Cerebellar nuclear complex (tissue), 1 donor: ENCODE measurements at places on chromosomes 1 and 21.

DNA sequence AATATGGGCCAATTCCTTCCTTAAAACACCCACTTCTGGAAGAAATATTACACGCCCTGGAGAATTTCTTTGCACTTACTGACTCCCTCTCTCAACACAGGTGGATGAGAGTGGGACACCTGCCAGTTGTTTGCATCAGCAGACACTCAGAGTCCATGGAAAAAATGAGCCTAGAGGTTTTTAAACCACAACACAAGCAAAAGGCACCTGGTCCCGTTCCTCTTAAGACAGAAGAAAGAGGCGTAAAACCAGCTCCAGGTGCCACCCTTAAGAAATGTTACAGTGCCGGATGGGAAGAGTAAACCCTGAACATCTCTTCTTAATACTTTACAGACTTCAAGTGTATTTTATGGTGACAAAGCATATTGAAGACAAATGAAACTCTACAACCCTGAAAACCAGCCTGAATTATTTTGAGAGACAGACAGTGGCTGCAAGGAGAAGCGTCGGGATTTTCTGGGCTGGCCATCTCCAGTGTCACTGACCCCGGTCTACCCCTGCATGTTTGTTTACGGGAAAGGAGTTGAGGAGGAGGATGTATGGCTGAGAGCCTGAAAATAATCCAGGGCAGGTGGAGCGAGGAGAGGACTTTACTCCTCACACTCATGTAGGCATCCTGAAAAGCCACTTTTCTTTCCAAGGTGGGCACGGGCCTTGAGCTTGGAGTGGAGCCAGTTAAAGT lies 7.8 kb upstream of the RIPK4 start:
- DNase-seq, result no peak

- DNase-seq, result no peak
These were observed 931.6 kb downstream of the NCAM2 start for GRCh38 chr21:21929789-21930188.

DNA sequence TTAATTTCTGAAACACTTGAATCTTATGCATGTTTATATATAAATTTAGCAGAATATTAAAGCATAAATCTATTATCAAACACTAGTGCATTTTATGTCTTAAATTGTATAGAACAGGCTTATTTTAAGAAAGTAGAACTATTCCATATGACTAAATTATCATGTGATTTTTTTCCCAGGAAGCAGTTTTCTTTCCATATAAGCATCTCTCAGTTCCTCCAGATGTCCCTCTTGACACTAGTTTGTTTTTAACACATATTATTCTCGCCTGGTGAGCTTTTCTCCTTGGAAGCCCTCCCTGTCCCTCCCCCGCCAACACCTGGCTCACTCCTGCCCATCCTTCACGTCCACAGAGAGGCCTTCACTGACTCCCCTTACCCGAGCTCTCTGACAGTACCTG lies 48.3 kb upstream of the BCAR3 start:
- no peak for DNase-seq

- DNase-seq, result no peak
These were observed 108.6 kb upstream of the RAB3GAP2 start for GRCh38 chr1:220380885-220381284.

- no peak for DNase-seq
These were observed 26.6 kb downstream of the PDE9A start for GRCh38 chr21:42680058-42680330.

DNA sequence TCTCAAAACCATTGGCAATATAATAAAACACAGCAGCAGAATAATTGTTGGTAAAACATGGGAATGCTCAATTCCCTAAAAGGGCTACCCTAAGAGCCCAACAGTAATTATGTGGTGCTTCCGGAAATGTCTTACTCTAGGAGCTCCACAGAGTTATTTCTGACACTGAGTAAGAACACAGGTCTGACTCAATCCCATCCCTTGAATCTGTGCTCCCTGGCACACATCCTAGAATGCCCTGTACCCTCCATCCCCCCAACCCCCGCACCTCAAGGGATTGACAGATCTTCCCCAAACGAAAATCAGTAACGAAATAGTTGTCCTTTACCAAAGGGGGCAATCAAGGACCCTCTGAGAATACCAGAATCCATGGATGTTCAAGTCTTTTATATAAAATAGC lies 71.9 kb downstream of the SMYD2 start:
- DNase-seq, result no peak

- DNase-seq, result no peak
These were observed 150.3 kb upstream of the SPAG17 start for GRCh38 chr1:118335331-118335732.

GRCh38 chr1:29621826-29622435 lies 385.6 kb downstream of the PTPRU start:
- no peak for DNase-seq

DNA sequence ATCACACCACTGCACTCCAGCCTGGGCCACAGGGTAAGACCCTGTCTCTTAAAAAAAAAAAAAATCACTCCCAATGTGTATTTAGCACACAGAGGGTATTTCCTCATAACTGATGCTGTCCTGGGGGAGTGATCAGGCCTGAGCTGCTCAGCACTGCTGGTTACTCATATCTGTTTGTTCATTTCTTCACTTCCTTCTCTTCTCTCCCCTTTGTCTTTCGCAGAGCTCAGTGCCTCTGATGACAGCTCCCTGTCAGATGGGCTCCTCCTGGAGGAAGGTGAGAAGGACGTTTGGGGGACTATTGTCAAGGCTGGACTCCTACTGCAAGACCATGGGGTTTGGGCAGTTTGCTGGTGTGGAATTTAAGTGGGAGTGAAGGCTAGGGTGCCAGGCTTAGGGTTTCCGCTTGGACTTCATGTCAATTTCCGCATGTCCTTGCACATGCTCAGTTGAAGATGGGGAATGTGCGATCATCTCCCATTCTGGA lies 13.0 kb downstream of the INAVA start:
- DNase-seq, result no peak

DNA sequence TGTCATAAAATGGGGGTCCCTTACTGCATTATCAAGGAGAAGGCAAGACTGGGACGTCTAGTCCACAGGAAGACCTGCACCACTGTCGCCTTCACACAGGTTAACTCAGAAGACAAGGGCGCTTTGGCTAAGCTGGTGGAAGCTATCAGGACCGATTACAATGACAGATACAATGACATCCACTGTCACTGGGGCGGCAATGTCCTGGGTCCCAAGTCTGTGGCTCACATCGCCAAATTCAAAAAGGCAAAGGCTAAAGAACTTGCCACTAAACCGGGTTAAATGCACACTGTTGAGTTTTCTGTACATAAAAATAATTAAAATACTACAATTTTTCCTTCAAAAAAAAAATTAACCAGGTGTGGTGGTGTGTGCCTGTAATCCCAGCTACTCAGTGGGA lies 22.1 kb downstream of the RASSF5 start:
- DNase-seq, result no peak

GRCh38 chr21:34353182-34353581 lies 10.6 kb upstream of the KCNE2 start:
- no peak for DNase-seq

- no peak for DNase-seq
These were observed 89.0 kb downstream of the MACF1 start for GRCh38 chr1:39293375-39294070.

DNA sequence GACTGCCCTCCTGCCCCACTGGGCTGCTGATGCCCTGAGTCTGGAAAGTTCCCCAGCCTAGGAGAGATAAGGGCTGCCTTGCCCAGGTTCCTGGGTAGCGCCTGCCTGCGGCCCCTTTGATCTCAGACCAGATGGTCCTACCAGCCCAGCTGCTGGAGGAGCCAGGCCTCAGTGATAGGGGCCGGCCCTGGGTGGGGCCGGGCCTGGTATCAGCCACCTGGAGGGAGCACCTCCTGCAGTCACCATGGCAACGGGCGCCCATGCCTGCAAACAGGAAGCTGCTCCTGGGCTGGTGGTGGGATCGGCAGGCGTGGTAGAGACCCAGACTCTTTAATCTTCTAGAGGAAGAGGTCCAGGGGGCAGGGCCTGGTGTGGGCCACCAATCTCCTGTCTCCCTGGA lies 119.7 kb upstream of the WNT4 start:
- no peak for DNase-seq

- DNase-seq, result no peak
These were observed 81.8 kb downstream of the LRRC7 start for GRCh38 chr1:69649383-69649990.

DNA sequence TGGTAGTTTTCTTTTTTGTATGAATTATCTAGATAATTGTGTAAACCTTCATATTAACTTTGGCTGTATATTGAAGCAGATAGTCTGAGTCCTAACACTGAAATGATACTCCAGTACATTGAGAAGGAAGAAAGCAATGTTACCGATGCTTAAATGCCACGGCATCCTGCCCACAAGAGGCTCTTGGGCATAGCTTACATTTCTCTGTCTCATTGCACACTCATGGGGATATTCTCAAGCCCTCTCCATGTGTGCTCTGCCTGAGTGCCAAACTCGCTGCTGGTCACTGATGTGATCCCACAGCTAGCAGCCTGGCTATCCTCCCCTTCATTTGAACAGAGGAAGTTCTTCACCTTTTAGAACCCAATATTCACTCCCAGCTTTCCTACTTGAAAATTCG lies 179.4 kb downstream of the TGFB2 start:
- no peak for DNase-seq

- DNase-seq, result no peak
These were observed 14.8 kb upstream of the KIF1B start for GRCh38 chr1:10195570-10195969.

DNA sequence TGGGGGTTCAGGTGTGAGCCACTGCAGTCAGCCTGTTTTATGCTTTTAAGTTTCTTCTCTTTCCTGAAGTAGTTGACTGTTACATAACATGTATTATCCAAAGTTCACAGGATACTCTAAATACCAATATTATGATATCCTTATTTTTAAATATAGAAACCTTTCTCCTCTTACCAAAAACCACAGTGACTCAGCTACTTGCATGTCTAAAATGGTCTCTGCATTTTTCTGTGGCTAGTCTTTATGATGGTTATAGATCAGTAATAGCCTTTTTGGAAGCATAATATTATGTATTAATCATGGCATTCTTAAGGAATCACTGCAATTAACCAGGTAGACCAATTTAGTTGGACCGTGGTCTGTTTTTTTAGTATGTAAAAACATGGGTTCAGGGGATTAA lies 210.8 kb upstream of the CACYBP start:
- no peak for DNase-seq

GRCh38 chr1:9886092-9886742 lies 23.9 kb downstream of the CTNNBIP1 start:
- no peak for DNase-seq

- no peak for DNase-seq
These were observed 44.7 kb downstream of the SKI start for GRCh38 chr1:2272686-2273400.

DNA sequence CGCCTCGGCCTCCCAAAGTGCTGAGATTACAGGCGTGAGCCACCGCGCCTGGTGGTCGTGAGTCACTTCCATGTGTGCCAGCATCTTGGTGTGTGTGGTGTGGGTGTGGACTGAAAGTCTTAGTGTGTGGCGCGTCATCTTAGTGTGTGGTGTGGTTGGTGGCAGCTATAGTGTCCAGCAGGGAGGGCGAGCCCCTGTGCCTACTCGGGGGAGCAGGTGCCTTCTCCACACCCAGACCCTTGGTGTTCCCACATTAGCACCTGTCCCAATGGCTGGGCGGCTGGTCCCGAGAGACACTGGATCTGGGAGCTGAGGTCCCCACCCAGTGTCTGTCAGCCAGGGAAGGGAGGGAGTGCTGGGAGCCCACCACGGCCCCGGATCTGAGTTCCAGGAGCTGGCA lies 2.8 kb downstream of the SCNN1D start:
- DNase-seq, result no peak

DNA sequence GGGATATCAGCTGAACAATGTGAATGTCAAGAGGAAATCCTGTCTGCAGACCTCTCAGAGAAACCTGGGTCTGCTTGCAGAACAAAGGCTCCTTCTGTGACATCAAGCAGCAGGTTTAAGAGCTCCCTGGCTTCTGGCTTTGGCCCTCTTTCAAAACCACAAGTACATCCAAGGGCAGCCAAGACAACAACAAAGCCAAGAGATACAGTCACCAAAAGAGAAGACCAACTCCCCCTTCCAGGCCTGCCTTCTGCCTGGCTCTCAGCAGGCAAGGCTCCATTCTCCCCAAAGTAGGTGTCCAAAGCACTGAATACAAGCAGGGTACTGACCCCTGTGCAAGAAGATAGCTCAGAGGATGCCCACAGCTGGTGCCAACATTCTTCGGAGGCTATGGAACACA lies 11.5 kb downstream of the BCAR3 start:
- no peak for DNase-seq

GRCh38 chr21:35189077-35189863 lies 140.2 kb upstream of the RUNX1 start:
- no peak for DNase-seq

DNA sequence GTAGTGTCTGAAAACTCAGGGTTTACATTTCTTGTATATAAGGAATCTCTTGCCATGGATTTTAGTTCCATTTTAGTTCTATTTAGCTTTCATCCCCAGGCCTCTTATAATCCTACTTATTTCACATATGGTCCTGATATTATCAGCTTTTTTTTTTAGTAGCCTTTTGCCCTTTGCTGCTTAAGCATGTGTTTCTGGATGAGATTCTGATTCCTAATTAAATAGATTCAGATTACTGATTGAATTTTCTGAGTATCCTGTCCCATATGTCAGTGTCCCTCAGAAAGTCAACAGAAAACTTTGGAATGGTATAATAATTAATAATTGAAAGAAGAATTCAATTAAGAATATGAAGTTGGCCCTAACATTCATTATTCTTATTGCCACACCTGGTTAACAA lies 134.7 kb upstream of the HOOK1 start:
- no peak for DNase-seq

- DNase-seq, result no peak
These were observed 7.2 kb upstream of the ACTRT2 start for GRCh38 chr1:3014050-3014440.

- DNase-seq, result no peak
These were observed 85.7 kb upstream of the NGF start for GRCh38 chr1:115423776-115424175.

DNA sequence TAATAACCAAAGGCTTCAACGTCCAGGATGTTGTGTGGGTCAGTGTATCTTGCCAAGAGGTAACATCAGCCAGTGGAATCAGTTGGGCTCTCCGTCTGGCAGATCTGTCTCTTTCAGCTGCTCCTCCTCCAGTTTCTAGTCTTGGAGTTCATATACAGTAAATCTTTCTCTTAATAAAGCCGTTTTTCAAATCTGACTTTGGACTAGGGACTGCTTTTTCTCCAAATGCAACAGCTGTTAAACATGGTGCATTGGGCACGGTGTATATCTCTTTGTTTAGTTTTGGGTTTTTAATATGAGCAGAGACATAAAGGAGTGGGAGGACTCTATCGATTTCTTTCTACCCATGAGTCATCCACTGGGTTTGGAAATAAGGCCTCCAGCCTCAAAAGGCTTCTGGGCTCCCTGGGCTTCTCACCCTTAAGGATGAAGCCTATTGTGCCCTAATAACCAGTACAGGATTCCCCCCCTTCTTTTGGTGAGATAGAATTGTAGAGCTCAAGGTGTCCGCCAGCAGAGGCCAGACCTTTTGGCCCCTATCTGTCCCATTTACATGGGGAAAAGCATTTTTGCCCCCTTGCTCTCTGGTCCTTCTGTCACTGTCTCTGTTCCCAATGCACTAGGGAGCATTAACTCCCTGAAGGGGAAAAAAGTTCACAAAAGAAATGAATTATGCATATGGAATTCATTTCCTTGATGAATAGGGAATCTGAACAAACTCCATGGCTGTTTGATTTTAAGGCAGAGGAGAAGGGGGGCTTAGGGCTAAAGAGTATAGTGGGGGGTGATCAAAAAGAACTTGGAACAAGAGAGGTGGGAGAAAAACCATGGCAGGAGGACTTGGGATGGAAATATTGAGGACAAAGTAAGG lies 86.0 kb downstream of the PBX1 start:
- DNase-seq, result no peak
